Brain (organoid and tissue), 16 donors: ENCODE measurements at places on chromosomes 3 and 15.

DNA sequence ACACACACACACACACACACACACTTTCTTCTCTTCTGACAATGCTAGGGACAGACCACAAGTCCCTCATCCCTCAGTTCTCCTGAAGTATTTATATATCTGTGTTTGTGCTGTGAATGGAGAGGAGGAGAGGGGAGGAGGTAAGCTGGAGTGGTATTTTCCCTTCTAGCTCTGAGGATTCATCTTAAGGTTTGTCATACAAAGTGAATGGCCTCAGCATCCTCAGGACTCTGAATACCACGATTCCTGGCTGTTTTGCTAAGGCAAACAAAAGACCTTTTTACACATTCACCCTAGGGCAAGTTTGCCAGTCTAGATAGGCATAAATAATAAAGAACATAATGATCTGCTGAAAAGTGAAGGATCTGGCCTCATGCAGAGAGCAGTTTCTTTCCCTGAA lies 65.7 kb upstream of the CHMP2B start:
- DNase-seq, result peak; percentile 24

- DNase-seq, result no peak
Measured at GRCh38 chr3:12791430-12791829, 5.0 kb upstream of the CAND2 start.

- DNase-seq, result no peak
Measured at GRCh38 chr3:174333640-174334039, 525.5 kb upstream of the NAALADL2 start.

DNA sequence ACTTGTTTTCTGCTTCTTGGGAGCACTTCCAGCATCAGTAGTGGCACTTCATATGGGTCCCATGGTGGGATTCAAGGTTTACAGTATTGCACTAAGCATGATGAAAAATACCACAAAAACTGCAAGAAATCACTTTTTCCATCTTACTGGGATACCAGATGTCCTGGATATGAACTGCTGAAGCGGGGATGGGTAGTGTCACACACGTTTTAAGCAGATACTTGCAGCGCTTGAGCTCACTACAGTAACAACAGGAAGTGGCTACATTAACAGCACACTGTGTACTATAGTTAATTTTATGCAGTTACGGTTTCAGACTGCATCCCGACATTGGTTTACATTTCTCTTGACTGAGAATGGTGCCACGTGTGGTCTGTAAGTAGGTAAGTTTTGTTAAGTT lies 3.5 kb upstream of the ISG20 start:
- peak; percentile 9 for DNase-seq

DNA sequence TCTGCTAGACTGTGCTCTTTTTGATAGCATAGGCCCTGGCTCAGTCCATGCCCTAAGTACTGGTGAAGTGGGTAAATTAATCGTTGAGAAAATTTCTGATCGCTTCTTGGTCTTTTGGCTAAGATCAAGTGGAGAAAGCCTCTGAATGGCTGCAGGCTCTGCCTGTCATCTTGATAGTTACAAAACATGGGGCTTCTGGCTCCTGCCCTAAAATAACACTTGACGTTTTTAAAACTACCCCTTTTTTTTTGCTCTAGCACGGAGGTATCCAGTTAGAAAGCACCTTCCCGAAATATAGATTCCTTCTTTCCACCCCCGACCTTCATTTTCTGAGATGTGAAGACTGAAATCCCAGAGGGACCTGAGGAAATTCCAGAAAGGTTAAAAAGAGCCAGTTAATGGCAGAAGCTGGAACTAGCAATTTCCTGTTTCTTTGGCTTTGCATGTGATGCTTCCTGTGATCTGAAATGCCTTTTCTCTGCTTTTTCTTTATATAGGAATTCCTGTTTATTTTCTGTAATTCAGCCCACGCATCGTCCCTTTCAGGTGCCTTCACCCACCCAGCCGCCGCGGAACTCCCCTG lies 799 bp upstream of the C2CD4B start:
- DNase-seq, result no peak

DNA sequence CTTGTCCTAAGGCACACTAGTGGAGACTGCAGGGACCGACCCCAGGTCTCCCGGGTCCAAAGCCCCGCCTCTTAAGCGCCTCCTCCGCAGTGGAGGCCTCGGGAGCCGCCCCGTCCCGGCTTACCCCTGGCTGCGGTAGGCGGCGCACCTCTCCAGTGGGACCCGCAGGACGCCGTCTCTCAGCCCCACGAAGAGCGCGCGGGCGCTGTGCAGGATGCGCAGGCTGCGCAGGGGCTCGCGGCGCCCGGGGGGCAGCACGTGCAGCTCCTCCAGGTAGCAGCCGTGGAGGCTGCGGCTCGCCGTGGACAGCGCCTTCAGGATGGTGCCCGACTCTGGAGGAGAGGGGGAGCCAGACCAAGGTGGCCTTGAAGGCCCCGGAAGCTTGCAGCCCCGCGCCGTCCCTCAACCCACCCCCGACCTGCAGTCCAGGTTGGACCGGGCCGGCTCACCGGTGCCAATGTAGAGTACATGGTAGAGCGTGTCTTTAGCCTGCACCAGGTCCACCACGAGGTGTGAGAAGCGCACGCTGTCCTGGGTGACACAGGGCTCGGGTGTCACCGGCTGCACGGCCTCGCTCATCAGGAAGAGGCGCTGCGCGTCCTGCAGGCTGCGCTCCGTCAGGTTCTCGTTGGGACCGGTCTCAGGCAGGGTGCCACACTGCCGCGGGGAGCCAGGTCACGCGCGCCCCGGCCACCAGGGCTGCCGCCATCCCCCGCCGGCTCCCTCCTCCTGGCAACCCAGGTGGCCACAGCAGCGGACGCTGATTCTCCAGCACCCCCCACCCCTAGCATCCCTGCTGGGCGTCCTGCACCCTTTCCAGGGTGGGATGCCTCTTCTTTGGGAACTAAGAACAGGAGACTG lies 105.5 kb downstream of the SEMA5B start:
- no peak for DNase-seq

DNA sequence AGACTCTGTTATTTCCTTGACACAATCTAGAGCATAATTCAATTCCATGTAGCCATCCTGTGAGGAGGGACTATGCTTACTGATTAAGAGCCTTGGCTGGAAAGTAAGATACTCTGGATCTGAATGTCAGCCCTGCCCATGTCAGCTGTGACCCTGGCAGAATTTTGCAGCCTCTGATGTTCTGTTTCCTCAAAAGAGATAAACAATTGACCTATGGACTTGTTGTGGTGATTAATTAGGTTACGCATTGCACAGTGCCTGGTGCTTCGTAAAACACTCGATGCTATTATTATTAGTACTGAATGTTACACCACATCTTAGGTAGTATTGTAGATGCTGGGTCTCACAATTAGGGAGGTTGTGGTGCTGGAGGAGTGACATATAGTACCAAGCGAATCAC lies 161.3 kb upstream of the MEIS2 start:
- DNase-seq, result no peak

DNA sequence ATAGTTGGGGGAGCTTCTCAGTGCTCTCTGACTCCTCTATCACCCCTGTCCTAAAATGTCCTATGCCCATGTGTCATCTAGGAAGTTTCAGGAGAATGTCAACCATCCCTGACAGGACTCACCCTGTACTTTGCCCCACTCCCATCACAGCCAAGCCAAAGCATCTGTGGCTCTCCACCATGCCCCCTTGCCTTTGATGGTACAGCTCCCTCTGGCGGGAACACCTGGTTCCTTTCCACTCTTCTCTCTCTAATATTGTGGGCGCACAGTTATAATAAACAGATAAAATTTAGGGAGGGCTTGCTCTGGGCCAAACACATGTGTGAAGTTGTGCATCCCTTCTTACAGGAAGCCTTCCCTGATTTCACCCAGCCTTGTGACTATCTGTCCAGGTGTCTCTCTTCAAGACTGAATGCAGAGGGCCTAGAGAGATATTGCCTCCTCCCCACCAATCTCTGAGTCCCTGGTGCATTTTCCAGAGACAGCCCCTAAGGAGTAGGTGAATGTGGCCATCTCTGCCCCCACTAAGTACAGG lies 62.8 kb downstream of the ISG20 start:
- no peak for DNase-seq

DNA sequence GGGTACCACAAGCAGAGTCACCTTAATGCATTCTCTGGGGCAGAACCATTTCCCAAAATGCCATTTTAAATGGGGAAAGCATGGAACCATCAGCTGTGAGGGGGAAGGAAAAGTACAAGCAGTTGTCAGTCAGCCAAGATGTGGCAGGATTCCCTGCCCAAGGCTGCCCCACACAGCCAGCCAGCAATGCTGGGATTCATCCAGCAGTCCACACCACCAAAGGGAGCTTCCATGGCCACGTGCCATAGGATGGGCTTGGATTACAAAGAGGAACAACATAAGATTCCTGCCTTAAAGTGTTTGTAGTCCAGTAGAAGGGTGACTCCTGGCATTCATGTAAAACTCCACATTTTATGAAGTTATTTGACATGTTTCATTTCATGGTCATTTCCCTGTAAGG lies 233.3 kb downstream of the SHOX2 start:
- peak; percentile 17 for DNase-seq

DNA sequence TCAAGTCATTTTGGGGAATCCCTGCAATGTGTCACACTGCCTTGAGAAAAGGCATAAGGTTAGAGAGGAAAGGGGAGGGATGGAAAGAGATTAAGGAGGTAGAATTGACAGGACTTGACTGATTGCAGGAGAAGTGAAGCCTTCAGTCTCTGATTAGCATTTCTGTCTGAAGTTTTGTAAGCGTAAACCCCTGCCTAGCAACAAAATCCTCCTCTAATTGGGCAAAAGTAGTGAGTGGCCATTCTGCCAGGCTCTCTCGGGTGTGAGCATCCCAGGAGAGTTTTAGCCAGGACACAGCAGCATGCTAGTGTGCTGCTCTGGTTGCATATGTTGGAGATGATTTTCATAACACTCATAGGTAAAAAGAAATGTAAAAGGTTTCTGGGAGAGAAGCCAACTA lies 117.0 kb upstream of the MRPL3 start:
- DNase-seq, result peak; percentile 66

- peak; percentile 5 for DNase-seq
Measured at GRCh38 chr15:31434588-31435260, 108.1 kb downstream of the KLF13 start.

DNA sequence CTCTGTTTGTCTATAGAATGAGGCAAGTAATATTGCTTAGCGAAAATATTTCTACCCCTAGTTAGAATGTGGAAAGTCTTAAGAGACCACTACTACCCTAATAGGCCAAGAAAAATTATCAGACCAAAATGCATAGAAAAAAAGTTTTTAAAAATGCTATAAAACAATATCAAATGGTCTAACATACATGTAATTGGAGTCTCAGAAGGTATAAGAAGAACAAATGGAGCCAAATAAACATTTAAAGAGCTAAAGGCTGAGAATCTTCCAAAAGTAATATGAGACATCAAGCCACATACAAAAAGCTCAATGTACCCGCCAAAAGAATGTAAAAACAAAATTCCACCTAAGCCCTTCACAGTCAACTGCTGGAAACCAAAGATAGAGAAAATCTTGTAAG lies 133.5 kb upstream of the GADL1 start:
- no peak for DNase-seq

DNA sequence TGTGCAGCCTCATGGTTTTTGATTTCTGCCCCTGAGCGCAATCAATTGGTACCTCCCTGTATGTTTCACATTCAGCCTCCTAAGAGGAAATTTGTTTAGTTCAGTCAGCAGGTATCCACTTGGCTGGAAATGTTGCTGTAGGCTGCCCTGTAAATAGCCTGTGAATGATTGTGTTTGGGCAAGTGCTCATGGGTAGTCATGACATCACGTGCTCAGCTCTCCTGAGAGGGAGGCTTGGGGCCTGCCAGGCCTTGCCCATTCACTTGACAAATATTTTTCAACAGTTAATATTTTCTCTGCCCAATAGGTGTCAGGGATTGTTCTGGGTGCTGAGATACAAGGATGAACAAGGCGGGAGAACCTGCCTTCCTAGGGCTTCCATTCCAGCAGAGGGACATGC lies 13.3 kb downstream of the HRH1 start:
- DNase-seq, result no peak

GRCh38 chr15:81064253-81064652 lies 63.5 kb downstream of the TLNRD1 start:
- DNase-seq, result no peak

GRCh38 chr3:170707899-170708298 lies 122.0 kb upstream of the SLC7A14 start:
- DNase-seq, result no peak

GRCh38 chr3:31841515-31841914 lies 139.5 kb downstream of the OSBPL10 start:
- no peak for DNase-seq

DNA sequence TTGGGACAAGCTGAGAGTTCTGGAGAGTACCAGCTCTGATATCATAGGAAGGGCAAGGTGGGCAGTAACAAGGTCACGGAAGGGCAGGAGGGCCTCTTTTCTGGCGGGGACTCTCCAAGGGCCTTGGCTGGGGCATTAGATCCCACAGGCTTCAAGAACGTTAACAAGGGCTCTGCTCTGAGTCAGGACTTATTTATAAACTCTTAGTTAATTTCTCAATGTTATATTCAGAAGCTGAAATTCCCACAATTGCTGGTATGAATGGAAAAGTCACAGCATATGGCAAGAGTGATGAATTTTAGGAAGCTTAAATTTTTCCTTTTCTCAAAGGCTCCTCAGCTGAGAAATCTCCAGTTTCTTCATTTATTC lies 320.2 kb upstream of the TBC1D5 start:
- DNase-seq, result no peak

DNA sequence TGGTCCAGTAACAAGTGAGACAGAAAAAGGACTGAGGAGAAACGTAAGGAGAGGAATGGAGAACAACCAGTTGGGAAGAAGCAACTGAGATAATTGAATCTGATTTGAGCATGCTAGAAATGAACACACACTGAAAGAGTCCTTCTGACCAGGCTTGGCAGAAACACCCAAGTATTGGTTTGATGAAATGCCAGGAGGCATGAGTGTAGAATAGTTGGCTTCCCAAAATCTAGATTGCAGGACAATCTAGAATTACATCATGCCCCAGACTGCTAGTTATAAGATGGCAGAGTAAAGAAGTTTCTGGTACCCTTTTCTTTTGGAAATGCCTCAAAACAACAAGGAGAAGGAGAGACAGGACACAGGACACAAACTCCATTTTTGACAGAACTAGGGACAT lies 189.7 kb upstream of the STT3B start:
- no peak for DNase-seq

- DNase-seq, result no peak
Measured at GRCh38 chr3:126867863-126868200, 115.1 kb upstream of the PLXNA1 start.

DNA sequence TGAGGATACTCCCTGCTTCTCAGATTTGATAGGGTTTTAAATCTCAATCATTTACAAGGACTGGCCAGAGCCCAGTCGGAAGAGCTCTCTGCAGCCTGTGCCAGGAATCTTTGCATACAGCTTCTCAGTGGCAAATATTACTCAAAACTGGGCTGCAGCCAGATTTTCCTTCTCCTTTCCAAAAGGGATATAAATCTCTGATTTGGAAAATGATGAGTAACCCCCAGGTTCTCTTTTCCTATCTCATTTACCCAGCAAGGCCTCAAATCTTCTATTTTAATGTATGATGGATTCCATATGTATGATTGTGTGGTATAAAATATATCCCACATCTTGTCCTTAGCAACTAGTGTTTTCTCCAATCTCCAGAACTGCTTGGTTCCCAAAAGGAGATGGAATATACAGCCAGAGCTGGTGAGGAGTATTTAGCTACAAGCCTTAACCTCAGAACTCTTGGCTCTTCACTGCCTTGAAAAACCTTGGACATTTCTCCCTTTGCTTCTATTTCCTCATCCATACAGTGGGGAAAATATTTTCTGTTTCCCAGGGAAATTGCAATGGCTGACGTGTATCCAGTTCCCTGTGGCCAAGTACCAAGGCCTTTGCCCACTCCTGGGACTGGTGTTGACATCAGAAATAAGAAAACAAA lies 114.4 kb downstream of the ATG7 start:
- no peak for DNase-seq

GRCh38 chr3:157142315-157142714 lies 17.6 kb downstream of the CCNL1 start:
- DNase-seq, result no peak

GRCh38 chr3:158683230-158683962 lies 10.9 kb upstream of the LXN start:
- no peak for DNase-seq
